ENCODE measurements at places on chromosomes 11 and 22. TPM values are rescaled to one million over a fixed set of nuclear protein-coding genes. Genes with fewer than 3 reads are reported as not detected.

Gene MOB2
- polyA plus RNA-seq = 50.1 TPM

Gene PI4KA
- 36.9 TPM for polyA plus RNA-seq

Gene MS4A12
- not detected for polyA plus RNA-seq

Gene CHRM1
- polyA plus RNA-seq = not detected

Gene SNX32
- polyA plus RNA-seq = 0.80 TPM

Gene CHRNA10
- 0.72 TPM for polyA plus RNA-seq

- DNase-seq = no peak
These were observed 67.7 kb downstream of the BCL2L13 start for GRCh38 chr22:17705951-17706900.

DNA sequence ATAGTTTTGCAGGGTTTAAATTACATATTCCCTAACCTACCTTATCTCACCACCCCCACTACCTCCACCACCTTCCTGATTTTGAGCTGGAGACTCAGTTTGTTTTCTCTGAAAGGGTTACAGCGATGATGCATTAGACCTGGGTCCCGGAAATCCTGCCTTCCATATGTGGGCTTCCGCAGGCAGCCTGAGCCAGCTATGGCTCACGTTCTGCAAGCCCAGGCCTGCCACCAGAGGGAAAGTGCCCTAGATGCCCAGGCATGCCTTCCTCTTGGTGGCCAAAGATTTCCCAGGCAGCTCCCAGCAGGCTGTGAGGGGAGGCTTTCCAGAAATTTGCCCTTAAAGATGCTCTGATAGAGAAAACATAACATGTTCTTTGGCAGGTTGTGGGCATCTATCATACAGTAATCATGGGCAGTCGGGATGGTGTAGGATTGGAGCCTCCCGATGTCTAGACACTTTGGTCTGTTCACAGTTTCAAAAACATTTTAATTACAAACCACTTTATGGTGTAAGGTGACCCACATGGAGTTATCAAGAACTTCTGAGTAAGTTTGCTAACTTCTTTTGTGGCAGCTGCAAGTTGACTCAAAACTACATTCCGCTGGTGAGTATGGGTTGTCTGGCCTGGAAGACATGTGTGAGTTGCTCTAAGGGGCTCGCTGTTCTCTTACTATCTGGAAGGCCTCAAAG is 79.3 kb downstream of the MICAL2 start:
- no peak for DNase-seq

DNA sequence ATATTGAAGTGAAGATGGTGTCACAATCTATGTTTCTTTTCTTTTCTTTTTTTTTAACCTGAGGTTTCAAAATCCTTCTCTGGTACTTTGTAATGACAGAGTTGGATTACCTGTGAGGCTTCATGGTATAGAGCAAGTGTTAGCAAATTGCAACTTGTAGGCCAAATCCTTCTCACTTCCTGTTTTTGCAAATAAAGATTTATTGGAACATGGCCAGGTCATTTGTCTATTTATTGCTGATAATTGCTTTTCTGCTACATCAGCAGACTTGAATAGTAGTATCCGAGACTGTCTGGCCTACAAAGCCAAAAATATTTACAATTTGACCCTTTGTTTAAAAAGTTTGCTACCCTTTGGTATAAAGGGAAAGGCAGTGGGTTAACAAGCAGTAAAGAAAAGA is 1059.4 kb upstream of the CCDC90B start:
- DNase-seq = no peak

DNA sequence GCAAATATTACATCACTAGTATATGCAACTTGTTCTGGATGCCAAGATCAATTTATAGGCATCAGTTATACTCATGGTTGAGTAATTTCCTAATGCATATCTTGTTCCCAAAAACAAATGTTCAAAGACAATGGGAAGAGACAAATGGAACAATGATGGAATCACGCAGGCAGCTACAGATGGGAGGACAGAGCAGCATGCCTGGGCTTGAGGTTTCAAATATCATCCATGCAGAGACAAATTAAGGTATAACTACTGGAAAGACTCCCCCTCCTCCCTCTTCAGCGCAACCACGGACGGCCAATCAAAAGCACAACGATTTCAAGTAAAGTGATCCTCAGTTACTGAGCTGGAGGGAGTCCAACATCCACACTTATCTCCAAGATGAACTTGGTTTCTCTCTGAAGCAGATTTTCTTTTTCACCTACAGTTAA is 106.8 kb downstream of the CCDC83 start:
- DNase-seq = no peak

- no peak for DNase-seq
These were observed 4.6 kb downstream of the MYH9 start for GRCh38 chr22:36383110-36383581.

Data from ovary (tissue), 10 donors.